ENCODE measurements at places on chromosomes 12 and 14. TPM values are rescaled to one million over a fixed set of nuclear protein-coding genes. Genes with fewer than 3 reads are reported as not detected.

Gene DDX23
- 7.4 TPM for polyA plus RNA-seq

Gene FITM1
- not detected for polyA plus RNA-seq

Gene CD27
- 1.6 TPM for polyA plus RNA-seq

Gene TM9SF1
- polyA plus RNA-seq, result 18.7 TPM
